Breast epithelium (tissue), 4 donors: ENCODE measurements at places on chromosomes 6 and 20.

DNA sequence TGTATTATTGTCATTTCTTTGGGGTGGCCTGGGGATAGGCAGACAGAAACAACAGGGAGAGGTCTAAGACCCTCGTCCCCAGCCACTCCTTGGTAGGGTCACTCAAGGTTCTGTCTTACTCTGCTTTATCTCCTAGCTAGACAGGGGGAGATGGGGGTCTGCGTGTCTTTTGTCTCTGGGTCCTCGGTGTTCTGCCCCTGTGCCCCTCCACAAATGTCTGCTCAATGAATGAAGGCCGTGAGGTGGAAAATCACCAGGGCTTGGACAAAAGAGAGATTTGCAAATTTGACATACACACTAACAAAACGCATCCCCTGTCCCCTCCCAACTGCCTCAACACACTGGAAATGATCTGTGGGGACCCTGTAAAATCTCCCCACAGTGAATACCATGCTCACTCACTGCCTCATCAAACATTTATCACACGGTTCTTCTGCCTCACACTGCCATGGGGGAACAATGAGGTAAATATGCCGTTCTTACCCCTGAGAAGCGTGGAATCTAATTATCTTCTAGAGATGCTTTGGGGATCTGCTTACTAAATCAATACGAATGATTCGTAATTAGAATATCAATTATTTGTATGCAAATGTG lies 13.2 kb upstream of the VAPB start:
- DNase-seq: no peak
- H3K4me3 ChIP-seq: no peak overlapping the region
- no peaks in the 10 kb centered on the region for H3K4me1 ChIP-seq
- H3K27me3 ChIP-seq: no peaks in the 10 kb centered on the region
- no peak overlapping the region for H3K27ac ChIP-seq

DNA sequence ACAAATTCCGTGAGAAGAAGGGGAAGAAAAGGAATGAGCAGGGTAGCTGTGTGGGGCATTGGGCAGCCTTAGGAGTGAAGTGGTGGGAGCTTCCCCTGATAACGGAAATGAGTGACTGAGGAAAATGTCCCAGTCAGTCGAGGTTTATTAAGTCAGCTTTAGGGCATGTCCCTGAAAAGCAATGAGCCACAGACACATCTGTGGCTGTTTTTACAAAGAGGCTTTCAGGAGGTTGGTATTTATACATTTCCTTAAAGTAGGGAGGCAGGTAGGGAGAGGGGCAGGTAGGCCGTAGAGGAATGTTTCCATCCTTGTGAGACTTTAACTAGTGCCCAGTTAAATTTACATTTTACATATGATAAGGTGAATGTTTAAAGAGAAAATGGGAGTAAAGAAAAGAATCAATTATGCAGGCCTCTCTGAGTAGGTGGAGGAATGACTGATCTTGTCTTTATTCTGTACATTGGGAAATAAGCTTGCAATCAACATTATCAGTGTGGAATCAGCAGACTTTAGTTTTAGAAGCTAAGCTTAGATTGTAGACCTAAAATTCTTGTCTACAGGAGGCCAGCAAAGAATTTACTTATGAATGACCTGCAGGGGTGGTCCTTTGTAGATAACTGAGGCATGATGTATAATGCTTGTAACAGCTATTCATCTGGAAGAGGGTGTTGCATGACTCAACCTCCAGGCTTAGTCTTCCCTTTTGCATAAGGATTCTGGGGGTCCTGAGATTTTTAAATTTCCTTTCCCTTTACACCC lies 18.5 kb downstream of the SLC22A2 start:
- no peaks in the 10 kb centered on the region for H3K27me3 ChIP-seq
- DNase-seq: no peak
- no peaks in the 10 kb centered on the region for H3K4me1 ChIP-seq
- no peak overlapping the region for H3K4me3 ChIP-seq
- H3K36me3 ChIP-seq: no peaks in the 10 kb centered on the region
- H3K27ac ChIP-seq: no peak overlapping the region

DNA sequence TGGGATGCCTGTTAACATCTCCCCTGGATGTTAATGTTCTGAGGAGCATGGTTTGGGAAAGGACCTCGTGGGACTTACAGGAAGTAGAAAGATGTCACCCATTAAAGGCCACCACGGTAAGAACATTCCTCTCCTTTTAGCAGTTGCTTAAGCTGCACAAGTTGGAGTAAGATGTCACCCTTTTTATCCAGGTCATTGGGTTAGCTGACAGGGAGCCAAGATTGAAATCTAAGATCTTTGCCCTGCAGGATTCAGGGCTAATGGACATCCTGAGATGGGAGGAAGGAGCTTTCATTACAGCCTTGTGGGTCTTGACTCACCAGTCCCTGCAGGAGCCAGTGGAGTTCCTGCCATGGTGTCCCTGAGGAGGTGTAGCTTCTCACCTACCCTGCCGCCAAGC lies 22.1 kb downstream of the PABPC1L start:
- H3K4me3 ChIP-seq: no peak overlapping the region
- no peak for DNase-seq

DNA sequence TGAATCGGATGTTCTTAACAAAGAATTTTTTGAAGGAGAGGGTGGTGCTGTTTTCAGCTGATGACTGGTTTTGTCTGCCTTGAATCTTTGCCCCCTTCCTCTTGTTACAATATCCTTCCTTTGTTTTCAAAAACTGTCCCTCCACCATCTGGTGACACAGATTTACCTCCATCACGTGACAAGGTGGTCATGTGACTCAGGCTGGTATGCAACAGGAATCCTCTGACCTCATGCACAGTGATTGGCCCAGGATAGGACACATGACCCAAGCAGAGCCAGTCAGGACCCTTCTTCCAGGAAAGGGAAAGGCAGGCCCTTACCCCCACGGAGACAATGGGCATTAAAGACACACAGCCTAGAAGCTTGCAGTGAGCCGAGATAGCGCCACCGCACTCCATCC lies 84.7 kb upstream of the MC3R start:
- no peaks in the 10 kb centered on the region for H3K4me1 ChIP-seq
- H3K36me3 ChIP-seq: no peaks in the 10 kb centered on the region
- no peaks in the 10 kb centered on the region for H3K27me3 ChIP-seq

- H3K36me3 ChIP-seq: no peaks in the 10 kb centered on the region
- no peak for DNase-seq
- H3K27ac ChIP-seq: no peak overlapping the region
- H3K27me3 ChIP-seq: no peaks in the 10 kb centered on the region
Measured at GRCh38 chr6:54173089-54173488, 61.8 kb downstream of the MLIP start.
